ENCODE measurements at places on chromosomes 11 and 22.
A peak's percentile ranks its signal among the peaks of the same experiment; 100 is the strongest.

- DNase-seq, result no peak
Observed at GRCh38 chr22:28208036-28208435, 289.0 kb upstream of the PITPNB start.

- no peak for DNase-seq
Observed at GRCh38 chr11:34620820-34621792, at the start of gene EHF. Gene EHF (plus strand): TSS chr11:34621093. CDS start chr11:34642631, 21,538 bp downstream.

GRCh38 chr11:131370090-131370751 lies at the start of gene NTM:
Gene NTM (plus strand): TSS chr11:131370615.
- peak; percentile 52 for DNase-seq

DNA sequence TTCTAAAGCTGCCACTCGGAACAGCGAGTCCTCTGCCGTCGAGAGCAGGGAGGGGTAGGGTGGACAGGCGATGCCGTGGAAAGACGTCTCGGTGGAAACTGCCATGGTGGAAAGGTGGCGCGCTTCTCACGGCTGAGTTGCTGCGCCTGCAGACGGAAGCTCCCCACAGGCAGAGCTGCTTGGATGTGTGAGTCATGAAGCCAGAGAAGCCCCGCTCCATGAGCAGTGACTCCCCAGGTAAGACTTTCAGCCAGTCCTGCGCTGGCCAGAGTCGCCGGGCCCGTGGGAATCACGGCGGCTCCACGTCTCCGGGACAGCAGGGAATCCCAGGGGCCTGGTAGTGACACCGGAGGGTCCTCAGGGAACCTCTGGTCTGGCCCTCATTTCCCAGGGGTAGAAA lies 4.0 kb upstream of the TRMU start:
- DNase-seq, result no peak

DNA sequence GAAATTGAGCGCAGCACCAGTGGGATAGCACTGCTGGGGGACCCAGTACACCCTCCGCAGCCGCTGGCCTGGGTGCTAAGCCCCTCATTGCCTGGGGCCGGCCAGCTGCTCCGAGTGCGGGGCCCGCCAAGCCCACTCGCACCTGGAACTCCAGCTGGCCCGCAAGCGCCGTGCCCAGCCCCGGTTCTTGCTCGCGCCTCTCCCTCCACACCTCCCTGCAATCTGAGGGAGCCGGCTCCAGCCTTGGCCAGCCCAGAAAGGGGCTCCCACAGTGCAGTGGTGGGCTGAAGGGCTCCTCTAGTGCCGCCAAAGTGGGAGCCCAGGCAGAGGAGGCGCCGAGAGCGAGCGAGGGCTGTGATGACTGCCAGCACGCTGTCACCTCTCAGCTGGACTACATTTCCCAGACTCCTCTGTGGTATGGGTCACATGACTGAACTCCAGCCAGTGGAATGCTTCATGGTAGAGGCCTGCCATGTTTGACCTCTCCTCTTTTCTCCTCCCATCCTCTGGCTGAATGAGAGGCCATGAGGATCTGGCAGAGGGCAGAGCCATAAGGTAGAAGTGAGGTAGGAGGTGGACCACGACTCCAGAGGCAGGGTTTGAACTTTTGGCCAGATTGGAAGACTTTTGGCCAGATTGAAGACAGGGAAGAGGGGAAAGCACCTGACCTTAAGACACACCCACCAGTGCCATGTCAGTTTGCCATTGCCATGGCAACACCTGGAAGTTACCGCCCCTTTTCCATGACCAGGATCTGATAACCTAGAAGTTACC lies 6.2 kb downstream of the MRGPRD start:
- DNase-seq, result no peak

- DNase-seq, result no peak
Observed at GRCh38 chr11:122963961-122964360, 17.7 kb downstream of the BSX start.

- DNase-seq, result no peak
Observed at GRCh38 chr11:19947537-19948114, 212.6 kb downstream of the DBX1 start.

GRCh38 chr11:55732936-55733335 lies 40.3 kb upstream of the OR5D13 start:
- no peak for DNase-seq

GRCh38 chr11:43751726-43752125 lies 71.2 kb downstream of the HSD17B12 start:
- no peak for DNase-seq

DNA sequence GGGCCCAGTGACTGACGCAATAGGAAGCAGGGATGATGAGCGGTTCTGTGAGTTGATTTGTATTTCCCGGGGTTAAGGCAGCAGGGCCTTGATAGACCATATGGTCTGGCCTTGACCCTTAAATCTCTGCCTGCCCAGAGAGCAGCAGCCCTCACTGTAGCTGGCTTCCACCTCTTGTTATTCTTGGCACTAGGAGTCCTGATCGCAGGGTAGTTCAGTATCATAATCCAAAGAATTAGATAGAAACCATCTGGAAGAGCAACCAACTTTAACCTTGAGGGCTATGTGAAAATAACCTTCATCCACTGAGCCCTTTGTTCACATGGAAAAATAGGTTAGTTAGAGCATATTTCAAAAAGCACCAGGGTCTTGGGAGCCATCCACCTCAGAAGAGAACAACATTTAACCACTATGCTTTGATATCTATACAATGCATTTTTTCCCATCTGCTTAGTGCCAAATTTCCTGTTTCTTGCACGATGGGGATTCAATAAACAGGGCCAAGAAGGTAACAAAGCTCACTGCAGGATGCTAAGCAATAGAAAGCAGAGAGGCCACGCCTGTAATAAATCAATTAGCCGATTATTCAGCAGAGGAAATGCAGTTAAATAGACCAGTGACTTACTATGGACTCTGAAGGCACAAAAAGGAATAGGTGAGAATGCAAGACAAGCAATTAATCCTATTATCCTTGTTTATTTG lies 761.3 kb downstream of the OPCML start:
- DNase-seq, result no peak

DNA sequence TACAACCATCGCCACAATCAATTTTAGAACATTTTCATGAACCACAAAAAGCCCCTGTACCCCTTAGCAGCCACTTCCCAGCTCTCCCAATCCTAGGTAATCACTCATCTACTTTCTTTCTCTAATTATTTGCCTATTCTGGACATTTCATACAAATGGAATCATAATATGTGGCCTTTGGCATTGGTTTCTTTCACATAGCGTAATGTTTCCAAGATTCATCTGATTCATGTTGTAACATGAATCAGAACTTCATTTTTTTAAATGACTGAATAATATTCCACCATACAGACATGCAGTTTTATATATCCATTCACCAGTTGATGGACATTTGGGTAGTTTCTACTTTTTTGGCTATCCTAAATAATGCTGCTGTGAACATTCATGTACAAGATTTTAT lies 56.2 kb upstream of the RCN1 start:
- DNase-seq, result no peak

DNA sequence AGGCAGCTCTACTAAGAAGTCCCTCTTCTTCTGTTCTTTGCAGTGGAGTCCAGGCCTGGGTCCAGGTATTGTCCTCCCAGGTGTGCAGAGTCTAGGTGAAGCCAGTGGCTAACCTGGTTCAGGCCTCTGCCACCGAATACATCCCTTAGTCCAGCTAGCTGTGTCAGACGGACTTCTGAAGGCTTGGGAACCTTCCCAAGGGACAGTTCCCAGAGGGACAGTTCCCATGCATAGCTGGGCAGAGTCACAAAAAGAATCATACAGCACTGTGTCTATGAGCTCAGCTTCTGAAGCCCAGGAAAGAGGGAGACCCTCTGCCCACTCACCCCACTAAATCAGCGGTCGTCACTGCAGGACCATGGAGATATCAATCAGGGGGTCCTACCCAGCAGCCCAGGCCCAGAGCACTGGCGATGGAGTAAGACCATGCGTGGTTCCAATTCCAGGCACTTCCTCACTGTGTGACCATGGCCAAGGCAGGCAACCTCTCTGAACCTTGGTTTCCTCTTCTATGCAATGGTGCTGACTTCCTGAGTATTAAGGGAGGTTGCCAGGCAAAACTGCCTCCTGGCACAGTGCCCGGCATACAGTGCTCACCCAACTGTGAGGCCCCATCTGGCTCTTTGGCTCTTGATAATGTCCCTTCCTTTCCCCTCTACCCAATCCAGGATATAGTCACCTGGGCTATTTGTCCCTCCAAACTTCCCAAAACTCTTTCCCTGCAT lies 3.4 kb downstream of the MS4A10 start:
- DNase-seq, result peak; percentile 7

- DNase-seq, result no peak
Observed at GRCh38 chr11:68838572-68838964, 3.1 kb downstream of the CPT1A start.

GRCh38 chr22:43923191-43923590 lies 414 bp upstream of the PNPLA3 start:
- DNase-seq, result no peak

- DNase-seq, result no peak
Observed at GRCh38 chr22:17314487-17314886, 54.8 kb upstream of the CECR2 start.

GRCh38 chr11:21464601-21465193 lies 728.2 kb upstream of the ANO5 start:
- DNase-seq, result no peak

- no peak for DNase-seq
Observed at GRCh38 chr11:123510579-123510905, 80.5 kb downstream of the GRAMD1B start.

- no peak for DNase-seq
Observed at GRCh38 chr11:95516786-95517185, 272.8 kb downstream of the FAM76B start.

DNA sequence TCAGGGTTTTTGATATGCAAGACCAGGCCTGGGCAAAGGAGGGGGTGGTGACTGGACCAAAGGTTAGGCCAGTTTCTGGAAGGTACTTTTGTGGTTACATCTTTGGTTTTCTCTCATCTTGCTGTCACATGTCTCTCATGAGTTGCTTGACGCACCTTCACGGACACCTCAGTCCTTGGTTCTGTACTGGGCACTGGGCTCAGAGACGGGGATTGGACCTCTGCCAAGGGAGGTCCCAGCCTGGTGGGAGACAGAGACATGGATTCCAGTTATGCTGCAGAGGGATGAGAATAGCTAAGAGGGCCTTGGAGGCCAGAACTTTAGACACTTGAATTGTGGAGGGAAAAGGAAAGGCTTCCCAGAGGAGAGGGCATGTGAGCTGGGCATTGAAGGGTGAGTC lies 1.7 kb downstream of the USP35 start:
- no peak for DNase-seq

DNA sequence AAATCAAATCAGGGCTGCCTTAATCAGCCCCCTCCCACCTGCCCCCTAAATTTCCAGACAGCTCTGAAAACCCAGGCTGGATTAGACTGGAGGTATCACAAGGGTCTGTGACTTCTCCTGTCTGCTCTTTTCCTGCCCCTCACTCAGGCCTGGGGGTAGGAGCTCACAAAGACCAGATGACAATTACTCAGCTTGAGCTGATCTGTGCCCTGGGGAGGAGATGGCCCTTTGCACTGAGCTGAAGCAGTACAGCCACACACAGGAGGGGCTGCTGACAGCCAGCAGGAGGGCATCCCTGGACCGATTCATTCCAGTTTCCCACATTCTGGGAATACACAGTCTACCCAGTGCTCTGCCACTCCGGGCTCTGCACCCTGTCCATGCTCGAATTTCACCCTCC lies 4.2 kb downstream of the ABCC8 start:
- no peak for DNase-seq

- no peak for DNase-seq
Observed at GRCh38 chr11:122023614-122024250, 92.3 kb downstream of the BLID start.

DNA sequence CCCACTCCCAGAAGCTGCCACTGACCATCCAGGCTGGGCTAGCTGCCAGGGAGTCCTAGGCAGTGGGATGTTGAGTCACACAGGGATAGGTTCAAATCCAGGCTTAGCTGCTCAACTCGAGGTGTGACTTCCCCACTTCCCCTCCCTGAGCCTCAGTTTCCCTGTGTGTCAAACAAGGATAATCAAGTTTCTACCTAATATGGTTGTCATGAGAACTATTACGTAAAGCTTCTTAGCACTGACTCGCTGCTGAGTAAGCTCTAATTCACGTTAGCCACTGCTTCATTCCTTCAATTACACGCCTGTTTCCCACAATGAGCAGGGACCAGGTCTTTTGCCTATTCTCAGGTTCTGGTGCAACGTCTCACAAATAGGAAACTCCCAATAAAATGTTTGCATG lies 67.7 kb downstream of the SEZ6L start:
- DNase-seq, result no peak

DNA sequence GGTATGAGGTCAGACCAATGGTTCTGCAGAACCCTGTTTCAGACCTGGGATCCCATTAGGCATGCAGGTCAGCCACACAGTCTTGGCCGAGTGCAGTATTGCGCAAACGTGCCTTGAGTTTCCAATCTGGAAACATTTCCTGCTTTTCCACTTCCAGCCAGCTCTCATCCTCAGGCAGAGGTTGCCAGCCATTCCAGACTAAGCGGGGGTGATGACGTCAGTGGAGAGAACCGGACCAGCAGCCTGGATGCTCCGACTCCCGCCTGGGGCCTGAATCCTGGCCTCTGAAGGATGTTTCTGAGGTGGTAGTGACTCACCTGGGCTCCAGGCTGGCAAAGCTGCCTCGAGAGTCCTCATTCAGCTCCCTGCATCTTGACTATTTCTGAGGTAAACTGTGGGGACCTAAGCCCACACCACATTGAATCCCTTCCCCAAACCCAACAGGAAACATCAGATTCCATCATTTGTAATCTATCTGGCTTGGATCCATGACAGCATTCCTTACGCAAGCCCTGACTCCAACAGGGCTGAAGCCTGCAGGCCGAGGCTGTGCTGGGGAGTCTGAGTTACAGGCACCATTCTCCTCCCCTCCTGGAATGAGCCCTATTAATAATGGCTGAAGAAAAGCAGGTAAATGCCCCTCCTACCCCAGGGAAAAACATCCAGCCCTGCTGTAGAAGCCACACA lies 83.0 kb downstream of the ABTB2 start:
- no peak for DNase-seq

DNA sequence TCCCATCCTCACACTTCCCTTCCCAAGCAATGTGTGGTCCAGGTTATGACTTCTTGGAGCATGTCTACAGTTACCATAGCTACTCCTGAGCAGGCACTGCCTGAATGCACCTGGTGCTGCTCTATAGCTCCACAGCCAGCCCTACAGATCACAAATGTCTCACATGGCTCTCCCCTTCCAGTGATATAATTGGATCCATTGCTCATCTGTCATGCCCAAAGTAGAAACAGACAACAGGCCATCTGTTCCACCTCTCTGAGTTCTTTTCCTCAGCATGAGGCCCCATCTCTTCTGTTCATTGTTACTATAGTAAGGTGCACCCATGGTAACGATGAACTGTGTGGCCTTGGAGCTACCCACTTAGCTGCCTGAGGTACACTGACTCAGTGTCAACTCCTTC lies 320.3 kb upstream of the ZC3H12C start:
- peak; percentile 96 for DNase-seq

GRCh38 chr11:48028914-48029680 lies 48.7 kb downstream of the PTPRJ start:
- DNase-seq, result no peak

- DNase-seq, result no peak
Observed at GRCh38 chr22:28829358-28830181, 29.2 kb upstream of the XBP1 start.

DNA sequence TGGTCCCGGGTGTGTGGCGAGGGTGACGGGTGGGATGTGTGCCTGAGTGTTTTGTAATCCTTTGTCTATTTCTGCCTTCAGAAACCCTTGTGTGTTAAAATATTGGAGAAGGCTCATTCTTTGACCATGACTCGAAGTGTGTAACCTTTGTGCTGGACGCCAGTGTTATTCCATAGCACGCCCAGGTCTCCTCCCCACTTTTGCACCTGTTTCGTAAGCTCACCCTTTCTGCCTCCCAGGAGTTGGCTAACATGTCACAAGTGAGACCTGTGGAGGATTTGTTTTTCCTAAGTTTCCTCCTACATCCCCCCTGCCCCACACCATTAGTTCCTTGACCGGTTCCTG lies 382 bp downstream of the C11orf54 start:
- no peak for DNase-seq

GRCh38 chr11:7321473-7322450 lies 70.1 kb downstream of the SYT9 start:
- no peak for DNase-seq
